ENCODE measurements at places on chromosomes 3 and 15.
A peak's percentile ranks its signal among the peaks of the same experiment; 100 is the strongest.

- no peak for DNase-seq
Measured at GRCh38 chr3:191424881-191425280, 36.1 kb upstream of the PYDC2 start.

GRCh38 chr3:6528951-6529350, 332.0 kb upstream of the GRM7 start:
- DNase-seq = no peak

GRCh38 chr15:63069616-63070090, 27.1 kb downstream of the TPM1 start:
- no peak for DNase-seq

- DNase-seq = peak; percentile 19
Measured at GRCh38 chr15:93360318-93360717, 271.3 kb upstream of the RGMA start.

DNA sequence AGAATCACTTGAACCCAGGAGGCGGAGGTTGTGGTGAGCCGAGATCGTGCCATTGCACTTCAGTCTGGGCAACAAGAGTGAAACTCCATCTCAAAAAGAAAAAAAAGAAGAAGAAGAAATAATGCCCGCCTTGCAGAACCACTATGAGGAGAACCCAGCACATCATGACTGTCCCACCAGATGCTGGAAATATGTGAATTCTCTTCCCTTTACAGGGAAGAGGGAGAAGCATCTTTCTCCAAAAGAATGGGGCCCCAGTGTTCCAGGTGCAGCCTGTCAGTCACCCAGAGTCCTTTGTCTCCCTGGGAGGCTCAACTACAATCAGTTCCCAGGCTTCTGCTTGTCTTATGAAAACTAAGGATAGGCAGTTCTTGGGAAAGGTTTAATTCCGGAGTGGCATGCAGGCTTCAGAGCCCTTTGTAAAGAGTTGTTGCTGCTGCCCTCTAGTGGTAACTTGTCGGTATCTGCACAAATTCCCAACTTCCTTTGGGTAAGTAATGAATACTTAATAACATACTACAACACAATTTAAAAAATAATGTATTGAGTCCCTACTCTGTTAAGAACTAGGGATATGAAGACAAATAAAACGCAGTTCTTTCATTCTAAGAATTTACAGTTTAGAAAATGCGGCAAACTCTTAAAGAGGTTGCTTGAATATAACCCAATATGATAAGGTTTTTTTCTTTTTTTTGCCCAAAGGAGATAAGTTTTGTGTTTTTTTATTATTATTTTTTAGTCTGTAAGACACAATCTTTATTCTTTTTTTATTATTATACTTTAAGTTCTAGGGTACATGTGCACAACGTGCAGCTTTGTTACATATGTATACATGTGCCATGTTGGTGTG, 18.6 kb upstream of the TICRR start:
- DNase-seq = no peak

DNA sequence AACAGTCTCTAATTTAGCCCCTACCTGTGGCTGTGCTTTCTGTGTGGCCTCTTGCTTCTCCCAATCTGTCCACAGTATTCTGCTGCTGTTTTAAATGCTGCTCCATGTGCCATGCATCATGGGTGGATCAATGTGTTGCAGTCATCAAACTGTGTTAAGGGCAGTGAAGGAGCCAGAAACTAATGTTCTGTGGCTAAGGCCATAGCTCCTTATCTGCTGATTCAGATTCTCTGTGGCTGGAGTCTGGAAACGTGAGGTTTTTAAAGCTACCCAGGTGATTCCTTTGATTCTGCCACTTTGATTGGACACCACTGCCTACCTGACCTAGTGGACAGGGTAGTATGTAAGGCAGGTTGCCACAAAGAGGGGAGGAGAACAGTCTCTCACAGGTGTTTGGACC, 44.8 kb downstream of the MORC1 start:
- DNase-seq = no peak

DNA sequence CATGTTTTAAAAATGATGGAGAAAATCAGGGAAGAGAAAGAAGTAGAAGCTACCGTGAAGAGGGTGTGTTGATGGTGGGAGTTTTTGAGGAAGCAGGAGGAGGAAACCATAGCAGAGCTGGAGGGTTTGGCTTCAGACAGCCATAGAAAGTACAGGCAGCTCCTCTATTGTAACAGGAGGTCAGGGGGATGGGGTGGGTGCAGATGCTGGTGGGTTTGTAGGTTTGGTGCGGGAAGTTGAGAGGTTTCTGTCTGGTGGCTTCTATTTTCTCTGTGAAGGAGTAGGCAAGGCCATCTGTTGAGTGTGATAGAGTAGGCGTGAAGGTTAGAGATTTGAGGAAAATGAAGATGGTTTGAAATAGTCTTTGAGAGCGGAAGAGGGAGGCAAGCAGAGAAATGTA, 97.7 kb upstream of the TBC1D5 start:
- DNase-seq = no peak

- peak; percentile 52 for DNase-seq
Measured at GRCh38 chr15:55290528-55291057, 980 bp upstream of the RAB27A start.

DNA sequence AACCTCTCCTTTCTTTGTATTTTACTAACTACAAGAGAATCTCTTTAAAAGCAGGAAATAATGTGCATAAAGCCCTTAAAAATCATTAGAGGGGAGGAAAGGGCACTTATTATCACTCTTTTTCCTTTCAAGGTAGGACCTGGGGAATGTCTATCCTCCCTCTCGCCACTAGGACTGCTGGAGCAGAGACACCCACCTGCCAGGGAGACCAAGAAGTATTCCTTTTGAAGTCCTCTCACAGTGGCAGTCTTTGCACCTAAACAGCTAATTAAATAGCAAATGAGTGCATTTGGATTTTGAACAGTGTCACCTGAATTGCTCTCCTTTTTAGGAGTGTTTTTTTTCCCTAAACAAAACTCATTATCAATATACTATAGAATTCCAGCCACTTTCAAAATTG, 874.1 kb downstream of the ZPLD1 start:
- DNase-seq = no peak

DNA sequence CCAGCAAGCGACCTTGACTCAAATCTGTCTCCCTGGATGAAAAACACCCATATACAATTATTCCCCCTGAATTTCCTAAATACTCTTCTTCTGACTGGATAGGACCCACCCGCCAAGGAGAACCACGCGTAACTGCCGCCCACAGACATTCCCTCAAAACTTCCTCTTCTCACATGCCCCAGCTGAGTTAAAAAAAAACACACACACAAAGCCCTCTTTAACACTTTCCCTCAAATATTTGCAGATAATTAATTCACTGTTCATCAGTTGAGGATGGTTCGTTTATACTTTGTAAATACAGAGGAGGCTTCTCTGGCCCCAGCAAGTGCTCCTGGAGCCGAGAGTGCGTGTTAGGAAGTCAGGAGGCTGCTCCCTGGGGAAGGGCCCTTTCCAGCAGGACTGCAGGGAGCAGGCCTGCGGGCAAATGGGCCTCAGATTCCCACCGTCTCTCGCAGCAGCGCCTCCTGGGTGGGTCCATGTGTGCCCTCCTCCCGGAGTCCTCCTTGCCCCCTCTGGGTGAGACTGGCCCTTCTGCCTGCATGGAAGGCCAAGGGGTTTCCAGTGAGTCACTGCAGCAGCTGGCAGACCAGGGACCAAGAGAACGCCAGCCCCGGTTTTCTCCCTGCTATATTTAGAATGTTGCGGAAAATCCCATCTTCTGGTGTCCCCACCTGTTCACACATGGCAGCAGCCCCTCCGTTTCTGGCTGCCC, 46.8 kb downstream of the MGLL start:
- DNase-seq = peak; percentile 14

GRCh38 chr3:179100652-179101051, 29.0 kb upstream of the ZMAT3 start:
- no peak for DNase-seq

DNA sequence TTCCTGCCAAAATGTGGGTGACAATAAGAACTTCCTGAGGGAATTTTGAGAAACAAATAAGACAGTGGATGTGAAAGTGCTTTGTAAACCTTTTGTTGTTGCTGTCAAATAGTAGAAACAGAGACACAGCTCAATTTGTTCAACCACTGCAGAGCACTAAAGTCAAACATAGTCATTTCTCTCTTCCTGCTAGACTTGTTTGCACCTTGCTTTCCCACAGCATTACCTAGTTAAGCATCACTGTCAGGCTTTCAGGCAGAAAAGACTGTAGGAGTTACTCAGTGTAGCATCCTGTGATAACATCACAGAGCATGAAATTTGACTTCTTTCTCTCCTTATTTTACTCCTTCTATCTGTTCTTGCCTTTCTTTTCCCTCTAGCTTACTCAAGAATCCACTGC, 27.1 kb downstream of the SLC12A1 start:
- no peak for DNase-seq

DNA sequence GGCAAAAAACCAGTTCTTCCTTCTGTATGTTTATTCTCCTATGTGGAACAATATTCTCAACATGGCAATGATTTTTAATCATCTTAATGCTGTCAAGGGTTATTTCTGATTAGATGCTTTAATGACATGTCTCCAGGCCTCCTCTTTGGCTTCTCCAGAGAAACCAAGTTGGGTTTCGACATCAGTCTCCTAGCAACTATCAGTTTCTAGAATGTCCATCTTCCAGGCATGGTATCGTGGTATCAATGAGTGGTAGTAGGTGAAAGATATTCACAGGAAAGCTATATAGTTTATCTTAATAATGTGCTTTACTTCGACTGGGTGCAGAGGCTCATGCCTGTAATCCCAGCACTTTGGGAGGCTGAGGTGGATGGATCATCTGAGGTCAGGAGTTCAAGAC, 128.5 kb downstream of the C3orf70 start:
- no peak for DNase-seq

DNA sequence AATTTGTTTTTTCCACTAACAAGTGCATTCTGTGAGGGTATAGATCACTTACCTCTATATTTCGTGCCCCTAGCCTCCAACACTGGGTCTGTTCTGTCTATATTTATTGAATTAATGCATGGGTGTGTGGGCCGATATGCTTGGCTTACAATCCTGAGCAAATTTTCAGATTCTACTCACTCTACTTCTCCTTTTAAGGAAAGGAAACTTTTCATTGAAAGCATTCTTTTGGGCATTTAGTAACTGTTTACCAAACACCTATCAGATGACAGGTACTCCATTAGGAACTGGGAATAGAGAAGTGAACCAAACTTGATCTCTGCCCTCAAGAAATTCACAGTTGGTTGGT, 60.5 kb downstream of the TLE3 start:
- DNase-seq = no peak

DNA sequence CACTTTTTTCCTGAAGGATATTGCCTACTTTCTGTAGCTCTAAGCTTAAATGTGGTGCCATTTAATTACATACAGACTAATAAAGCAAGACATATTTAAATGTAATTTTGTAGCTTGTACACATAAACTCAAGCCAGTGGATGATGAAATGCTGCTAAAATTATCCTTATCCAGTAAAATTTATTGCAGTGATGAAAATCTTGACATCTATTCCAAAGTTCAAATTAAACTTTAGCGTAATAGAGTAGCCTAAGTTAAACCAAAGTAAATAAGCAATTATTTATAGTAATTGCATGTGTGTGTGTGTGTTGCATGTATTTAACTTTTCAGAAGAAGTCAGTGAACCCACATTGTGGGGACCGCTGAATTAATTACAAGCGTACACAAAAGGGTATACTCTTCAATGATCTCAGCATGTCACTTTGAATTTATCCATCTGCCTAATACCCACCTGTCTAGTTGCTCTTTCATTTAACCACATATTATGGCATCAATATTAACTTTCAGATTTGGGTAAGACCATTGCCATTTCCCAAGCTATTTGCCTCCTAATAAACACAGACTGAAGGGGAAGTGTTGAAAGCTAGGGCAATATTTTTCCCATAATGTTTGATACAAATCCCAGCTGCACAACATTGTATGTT, 85.0 kb downstream of the MECOM start:
- DNase-seq = no peak
